ENCODE measurements at places on chromosomes 3 and 15. TPM values are rescaled to one million over a fixed set of nuclear protein-coding genes. Genes with fewer than 3 reads are reported as not detected.

Gene RHOV
- not detected for total RNA-seq

Gene CLDND1
- 158 TPM for total RNA-seq

DNA sequence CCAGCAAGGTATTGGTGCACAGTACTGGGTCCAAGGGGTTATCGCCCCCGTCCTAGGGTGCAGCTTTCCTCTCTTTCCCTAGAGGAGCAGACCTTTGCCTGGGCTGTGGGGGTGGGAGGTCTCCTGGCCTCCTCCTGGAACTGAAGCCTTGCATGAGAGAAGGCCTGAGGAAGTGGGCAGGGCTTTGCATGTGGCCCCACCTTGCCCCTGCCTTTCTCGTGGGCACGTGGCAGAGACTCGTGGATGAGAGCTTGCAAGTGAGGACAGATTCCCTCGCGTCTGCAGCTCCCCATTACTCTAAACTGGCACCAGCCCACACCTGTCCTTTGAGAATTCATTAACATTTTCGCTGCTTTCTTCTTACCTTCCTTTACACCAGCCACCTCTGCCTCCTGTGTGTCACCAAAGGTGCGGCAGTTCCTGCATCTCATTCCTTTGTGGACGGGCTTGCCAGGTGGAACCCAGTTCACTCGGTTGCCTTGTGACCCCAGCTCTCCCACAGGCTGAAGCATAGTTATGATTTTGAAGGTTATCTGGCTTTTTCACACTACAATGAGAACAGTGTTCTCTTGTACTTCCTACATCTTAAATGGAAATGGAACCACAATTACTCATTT, 40.9 kb upstream of the NR2C2 start:
- no peak for DNase-seq

GRCh38 chr3:138845181-138845601, 10.5 kb upstream of the PIK3CB start:
- no peak for DNase-seq

DNA sequence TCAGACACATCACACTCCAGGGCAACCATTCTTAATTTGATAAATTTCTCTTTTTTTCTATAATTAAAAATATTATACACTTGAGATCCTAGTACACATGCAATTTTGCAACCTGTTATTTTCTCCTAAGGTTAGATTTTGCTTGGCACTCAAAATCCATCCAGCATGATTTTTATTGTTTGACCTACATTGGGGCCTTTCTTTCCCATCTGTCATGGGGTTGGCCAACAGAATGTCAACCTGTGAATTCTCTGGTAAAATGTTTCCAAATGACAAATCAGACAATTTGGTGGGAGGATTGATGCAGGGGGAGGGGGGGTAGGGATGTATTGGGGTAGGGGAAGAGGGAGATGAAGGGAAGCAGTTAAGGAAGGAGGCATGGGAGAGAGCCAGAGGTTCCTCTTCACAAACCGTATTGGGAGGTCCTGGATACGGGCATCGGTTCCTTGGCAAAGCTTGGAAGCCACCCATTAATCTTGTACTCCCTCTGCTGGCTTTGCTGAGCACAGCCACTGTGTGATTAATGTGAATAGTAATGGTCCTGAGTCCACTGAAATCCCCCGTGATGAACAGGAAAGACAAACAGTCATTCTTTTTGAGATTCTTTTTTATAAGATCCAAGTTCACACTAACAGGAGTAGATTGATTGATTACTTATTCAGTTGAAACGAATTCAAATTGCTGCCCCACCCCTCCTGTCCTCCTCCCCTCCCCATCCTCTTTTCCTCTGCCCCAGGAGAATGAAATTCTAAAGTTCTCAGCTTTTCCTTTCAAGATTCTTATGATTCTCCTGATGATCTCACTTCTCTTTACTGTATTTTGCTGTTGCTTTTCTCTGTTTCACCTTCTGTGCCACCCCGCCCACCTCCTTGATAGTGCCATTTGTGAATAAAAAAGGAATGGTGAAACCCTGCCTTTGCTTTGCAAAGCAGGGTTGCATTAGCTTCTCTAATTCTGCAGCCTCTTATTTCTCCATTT, 82.2 kb upstream of the SLC25A26 start:
- DNase-seq: no peak

DNA sequence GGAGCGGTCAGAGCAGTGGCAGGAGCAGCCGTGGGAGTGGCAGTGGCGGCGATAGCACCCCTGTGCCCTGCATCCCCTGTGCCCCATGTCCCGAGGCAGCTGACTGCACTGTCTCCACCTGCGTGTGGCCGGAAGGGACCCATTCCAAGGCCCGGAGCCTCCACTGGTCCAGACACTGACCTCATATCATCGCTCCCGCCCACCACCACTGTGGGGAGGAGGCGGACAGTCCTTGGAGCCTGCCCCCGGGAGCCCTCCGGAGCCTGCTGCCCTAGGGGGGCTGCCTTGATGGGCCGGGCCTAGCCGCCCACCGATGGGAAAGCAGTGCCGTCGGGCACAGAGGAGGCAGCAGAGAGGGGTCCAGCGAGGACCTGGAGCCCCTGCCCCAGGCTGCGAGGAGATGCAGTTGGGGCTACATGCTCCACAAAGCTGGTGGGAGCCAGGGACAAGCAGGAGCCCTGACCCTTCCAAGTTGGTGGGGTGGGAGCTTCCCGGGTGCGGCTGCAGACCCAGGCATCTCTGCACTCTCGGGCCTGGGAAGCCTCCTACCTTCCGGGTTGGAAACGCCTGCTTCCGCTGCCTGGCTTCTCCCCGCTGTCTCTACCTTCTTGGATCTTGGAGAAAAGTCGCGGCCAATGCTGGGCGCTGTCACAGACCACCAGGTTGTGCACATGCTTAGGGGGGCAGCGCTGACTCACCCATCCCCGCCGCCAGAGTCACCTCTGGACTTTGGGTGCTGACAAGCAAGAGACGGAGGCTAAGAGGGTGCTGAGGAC, 283.2 kb upstream of the ROBO1 start:
- DNase-seq: no peak

GRCh38 chr15:29685156-29686078, 136.9 kb downstream of the TJP1 start:
- no peak for DNase-seq

Gene ACTL6A
- total RNA-seq: 34.0 TPM
